ENCODE measurements at places on chromosomes 1 and 21. TPM values are rescaled to one million over a fixed set of nuclear protein-coding genes. Genes with fewer than 3 reads are reported as not detected.

Gene MAP3K7CL
- total RNA-seq: 24.0 TPM

DNA sequence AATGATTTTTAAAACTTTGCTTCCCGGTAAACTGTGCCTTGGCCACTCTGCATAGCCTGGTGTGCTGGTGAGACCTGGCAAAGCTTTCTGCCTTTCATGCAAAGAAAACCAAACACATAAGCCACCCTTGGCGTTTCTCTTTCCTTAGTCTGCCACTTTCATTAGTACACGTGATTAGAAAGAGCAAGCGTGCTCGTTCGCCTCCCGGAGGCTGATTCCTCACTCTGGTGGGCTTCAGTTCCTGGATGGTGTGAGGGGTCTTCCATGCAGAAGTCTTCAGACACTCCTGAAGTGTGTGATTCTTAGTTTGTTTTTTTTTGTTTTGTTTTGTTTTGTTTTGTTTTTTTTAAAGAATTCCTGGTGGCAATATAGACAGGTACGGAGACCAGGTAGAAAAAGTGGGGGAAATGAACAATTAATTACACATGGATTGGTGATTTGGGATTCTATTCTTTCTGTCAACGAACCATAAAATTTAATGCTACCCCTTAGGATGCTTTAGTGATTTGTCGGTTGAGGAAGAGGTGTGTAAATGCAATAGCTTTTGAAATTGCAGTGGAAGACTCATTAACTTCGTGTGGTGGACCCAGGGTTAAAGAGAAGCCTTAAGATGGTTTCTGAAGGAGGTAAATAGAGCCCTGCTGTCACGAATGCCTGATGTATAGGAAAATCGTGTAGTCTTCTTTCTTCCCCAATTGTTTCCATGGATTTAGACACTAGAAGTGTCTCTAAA, 2.1 kb downstream of the GALNT2 start:
- no peak for DNase-seq

DNA sequence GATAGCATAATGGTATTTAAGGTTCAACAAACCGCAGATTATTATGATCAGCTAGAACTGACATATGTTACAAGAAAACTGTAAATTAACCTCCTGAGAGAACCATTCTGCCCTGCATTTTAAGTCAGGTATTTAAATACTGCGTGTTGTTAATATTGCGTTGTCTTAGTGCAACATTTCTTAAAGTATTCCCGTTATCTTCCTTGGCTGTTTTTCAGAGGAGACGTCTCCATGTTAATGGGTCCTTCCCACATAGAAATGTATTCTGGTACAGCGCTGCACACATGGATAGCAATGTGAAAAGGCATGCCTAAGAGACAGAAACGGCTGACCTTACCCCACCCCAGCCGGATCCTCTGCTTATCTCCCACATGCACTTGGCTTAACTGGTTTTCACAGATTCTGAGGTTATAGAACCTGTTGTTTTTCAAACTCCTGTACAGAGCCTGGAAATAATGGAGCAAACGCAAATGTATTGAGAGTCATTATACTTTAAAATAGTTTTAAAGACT, 22.8 kb upstream of the DEGS1 start:
- DNase-seq: no peak

DNA sequence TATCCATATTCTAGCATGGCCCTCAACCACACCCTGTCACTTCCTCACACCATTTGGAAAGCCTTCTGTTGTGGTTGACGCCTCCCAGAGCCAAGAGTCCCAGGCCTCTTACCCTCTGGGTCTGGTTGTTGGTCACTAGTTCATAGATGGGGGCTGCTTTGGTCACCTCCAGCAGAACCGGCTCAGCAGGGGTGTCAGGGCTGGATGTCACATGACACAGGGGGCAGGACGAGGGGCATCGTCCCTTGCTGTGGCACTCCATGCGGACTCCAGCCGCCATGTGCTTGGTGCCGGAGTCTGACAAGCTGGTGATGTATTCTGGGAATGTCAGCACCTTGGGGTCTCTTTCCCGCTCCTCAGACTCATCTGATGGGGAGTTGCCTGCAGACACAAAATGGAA, 270.1 kb downstream of the ASTN1 start:
- no peak for DNase-seq

DNA sequence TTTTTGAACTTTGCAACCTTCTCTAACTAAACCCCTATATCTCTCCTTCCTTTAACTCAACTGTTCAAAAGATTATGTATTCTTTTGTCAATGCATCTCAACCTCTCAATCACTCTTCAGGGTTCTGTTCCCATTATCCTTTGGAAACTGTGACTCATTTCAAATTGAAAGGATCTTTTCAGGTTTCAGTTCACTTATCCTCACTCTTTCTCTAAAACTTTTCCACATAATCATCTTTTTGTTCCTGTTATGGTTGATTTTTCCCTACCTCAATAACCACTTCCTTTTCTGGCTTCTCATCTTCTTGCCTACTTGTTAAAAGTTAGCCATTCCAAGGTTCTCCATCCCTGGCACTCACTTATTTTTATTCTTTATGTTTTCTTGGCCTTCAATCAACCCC, 56.2 kb upstream of the NUF2 start:
- no peak for DNase-seq

Measured in SJCRH30 (cell line).